Pancreas (tissue), 10 donors: ENCODE measurements at places on chromosomes 1 and 21.

DNA sequence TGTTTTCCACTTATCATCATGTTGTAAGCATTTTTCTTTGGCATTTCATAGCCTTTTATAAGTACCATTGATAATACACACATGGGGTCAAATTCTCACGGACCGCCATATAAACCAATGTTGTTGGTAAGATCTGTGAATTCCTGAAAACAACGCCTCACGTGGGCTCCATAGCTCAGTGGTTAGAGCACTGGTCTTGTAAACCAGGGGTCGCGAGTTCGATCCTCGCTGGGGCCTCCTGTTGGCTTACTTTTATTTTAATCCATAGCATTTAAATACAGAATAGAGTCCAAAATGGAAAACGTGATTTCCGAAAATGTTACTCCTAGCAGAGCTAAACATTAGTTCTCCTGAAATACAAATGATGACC lies 83.1 kb downstream of the HHIPL2 start:
- no peaks in the 10 kb centered on the region for H3K27me3 ChIP-seq
- peaks cover 10% of the 10 kb centered on the region for H3K4me1 ChIP-seq
- peak overlapping the region; percentile 71 for H3K27ac ChIP-seq
- H3K4me3 ChIP-seq, result peak overlapping the region; percentile 36

DNA sequence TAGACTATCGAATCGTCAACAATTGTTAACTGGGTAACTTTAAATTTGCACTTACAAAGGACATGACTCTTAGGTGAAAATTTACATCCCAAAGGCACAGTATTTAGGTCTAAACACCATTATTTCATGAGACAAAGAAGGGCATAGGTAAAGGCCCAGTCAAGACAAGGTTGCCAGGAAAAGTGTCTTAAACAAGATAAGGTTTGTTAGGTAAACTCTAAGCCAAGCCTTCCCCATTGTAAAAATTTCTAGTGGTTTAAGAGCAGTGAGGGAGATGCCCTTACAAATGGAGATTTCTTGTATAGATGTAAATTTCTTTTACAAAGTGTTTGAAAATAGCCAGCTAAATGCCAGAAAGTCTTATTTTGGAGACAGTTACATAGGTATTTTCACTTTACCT lies 36.9 kb upstream of the FNBP1L start:
- H3K27me3 ChIP-seq, result no peaks in the 10 kb centered on the region
- H3K27ac ChIP-seq, result no peak overlapping the region
- no peak for DNase-seq
- no peaks in the 10 kb centered on the region for H3K4me1 ChIP-seq

DNA sequence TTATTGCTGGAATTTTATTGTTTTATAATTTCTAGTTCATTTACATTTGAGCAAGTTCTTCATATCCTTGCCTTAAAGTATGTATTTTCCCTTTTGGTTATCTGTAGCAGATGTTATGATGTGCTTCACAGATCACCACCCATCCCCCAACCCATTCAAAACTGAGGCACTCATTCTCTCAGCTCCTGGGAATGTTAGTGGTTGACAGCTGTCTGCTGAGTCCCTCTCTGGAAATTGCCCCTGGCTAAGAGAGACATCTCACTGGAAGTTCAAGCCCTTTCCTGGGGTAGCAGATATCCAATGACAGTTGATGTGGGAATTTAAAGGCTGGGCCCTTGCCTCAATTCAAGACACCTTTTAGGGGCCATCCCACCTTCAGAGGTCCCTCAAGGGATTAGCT lies 4.3 kb upstream of the DPYD start:
- H3K4me3 ChIP-seq, result no peak overlapping the region
- no peaks in the 10 kb centered on the region for H3K4me1 ChIP-seq
- DNase-seq, result no peak
- no peaks in the 10 kb centered on the region for H3K36me3 ChIP-seq

DNA sequence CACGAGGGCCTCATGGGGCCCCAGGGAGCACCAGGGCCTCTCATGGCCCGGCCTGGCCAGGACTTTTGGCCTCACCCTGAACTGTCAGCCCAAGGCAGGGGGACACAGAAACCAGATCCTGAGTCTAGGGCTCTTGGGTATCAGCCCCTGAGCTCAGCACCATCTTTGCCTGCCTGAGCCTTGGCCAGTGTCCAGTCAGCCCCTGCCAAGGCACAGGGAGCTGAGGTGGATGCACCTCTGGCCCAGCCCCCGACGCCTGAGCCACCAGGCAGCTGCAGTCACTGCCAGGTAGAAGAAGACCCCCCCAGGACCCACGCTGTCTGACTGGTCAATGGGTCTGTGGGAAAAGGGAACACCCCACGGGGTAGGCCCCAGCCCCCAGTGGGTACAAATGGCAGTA lies 25.3 kb downstream of the CDCA8 start:
- DNase-seq, result no peak
- H3K4me1 ChIP-seq, result no peaks in the 10 kb centered on the region

DNA sequence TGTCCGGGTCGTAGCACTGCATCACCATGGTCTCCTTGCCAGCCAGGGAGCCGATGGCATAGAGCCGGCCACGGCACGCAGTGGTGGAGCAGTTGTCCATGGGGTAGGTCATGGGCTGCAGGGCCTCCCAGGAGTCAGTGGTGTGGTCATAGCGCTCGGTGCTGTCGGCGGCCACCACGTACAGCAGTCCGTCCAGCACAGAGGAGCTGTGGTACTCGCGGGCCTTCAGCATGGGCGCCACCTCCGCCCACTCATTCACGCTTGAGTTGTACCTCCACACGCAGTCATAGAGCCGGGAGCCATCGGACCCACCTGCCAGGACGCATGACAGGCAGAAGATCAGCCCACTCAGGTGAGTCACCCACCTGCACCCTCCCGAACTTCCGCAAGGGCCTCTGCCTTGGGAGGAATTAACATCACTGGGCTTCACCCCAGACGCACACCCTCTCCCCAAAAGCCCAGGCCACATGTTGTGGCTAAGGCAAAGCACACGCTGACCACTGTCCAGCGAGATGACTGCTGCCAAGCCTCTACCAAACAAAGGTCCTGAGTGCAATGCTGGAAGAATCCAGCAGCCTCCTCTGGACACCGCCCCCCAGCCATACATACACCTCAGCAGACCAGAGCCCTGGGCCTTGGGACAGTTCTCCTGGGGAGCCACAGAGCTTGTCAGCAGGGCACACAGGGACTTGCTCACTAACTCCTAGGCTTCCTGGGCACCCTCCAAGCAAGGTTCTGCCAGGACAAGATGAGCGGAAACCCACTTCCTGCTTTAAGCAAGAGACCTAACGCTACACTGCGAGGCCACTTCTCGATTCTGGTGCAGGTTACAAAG lies 3.3 kb downstream of the KLHL21 start:
- H3K4me3 ChIP-seq, result peak overlapping the region; percentile 63
- DNase-seq, result peak; percentile 79
- peaks cover 8% of the 10 kb centered on the region for H3K4me1 ChIP-seq
- H3K27ac ChIP-seq, result peak overlapping the region; percentile 94
- H3K27me3 ChIP-seq, result no peaks in the 10 kb centered on the region

GRCh38 chr1:13766592-13767564 lies 66.9 kb downstream of the PRDM2 start:
- peaks cover 11% of the 10 kb centered on the region for H3K4me1 ChIP-seq
- no peak for DNase-seq
- no peaks in the 10 kb centered on the region for H3K36me3 ChIP-seq

DNA sequence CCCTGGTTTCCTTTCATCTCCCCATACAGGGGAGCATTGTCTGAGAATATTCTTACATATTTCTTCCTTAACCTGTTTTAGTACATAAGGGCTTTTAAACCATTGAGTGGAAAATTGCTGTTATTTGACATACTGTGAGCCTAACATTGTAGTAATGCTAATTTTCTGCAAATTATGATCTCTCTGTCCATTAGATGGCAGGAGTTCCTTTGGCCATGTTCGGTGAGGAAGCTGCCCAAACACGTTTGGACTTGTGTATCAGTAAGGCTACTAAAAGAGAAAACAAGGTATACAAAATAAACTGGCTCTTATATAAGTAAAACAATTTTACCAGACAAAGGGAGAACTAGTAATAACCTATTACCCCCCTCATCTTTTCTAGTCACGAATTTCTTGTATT lies 29.2 kb downstream of the CDC7 start:
- H3K4me3 ChIP-seq, result no peak overlapping the region
- DNase-seq, result no peak
- H3K4me1 ChIP-seq, result no peaks in the 10 kb centered on the region

DNA sequence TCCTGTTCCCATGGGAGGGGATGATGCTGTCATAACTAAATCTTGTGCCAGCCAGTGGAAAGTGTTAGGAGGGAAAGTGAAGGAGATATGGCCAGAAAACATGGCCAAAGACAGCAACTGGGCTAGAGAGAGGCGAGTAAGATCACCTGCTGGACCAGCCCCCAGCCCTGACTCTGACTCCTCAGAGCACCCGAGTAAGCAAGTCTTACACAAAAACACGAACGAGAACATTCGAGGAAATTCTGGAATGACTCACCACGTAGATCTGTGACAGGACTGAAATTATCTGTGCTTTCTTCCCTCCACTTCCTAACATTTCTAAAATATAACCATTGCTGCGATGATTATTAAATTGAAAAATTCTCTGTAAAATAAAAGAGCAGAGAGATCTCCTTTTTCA lies 9.2 kb downstream of the ZNF496 start:
- no peaks in the 10 kb centered on the region for H3K36me3 ChIP-seq
- no peak overlapping the region for H3K4me3 ChIP-seq
- DNase-seq, result no peak
- no peak overlapping the region for H3K27ac ChIP-seq
- H3K4me1 ChIP-seq, result no peaks in the 10 kb centered on the region

DNA sequence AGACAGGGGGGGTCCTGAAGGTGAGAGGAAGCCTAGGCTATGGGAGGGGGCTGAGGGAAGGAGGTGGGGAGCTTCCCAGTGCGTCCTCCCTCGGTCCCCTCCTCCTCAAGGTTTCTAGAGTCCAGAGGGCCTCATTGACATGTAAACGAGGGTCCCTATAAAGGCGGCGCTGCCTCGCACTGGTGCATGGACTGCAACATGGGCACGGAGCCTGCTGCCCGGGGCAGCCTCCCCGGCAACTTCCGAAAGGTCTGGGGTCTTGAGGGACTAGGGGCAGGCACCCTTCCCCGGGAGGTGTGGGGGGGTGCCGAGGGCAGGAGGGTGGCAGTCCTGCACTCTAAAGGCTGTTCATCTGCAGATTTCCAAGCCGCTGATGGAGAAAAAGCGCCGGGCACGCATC lies at the start of gene HES3:
TSS of gene HES3 (plus strand) at position 187 of the 400 bp plus-strand sequence. CDS start at position 374, 187 bp downstream.
- H3K4me1 ChIP-seq, result no peaks in the 10 kb centered on the region
- no peaks in the 10 kb centered on the region for H3K27me3 ChIP-seq
- H3K4me3 ChIP-seq, result no peak within 1 kb of the TSS

DNA sequence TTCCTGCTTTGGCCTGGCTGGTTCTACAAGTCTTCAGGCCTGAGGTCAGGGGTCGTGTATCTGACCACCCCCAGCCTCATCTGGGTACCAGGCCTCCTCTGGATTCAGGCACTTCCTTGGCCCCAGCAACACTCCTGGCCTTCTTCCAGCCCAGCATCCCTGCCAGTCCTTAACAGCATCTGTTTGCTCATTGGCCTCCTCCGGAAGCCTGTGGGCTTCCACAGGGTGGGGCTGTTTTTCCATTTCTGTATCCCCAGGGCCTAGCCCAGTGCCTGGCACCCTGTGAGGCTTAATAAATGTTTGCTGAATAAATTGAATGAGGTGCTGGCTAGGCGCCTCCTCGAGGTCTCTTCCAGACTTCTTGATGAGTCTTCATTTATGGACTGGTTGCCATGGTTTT lies 21.5 kb upstream of the GPR37L1 start:
- no peak overlapping the region for H3K4me3 ChIP-seq
- DNase-seq, result no peak
- peaks cover 8% of the 10 kb centered on the region for H3K4me1 ChIP-seq
- H3K36me3 ChIP-seq, result no peaks in the 10 kb centered on the region

- no peak overlapping the region for H3K27ac ChIP-seq
- DNase-seq, result no peak
- no peaks in the 10 kb centered on the region for H3K36me3 ChIP-seq
- no peaks in the 10 kb centered on the region for H3K27me3 ChIP-seq
- peaks cover 1% of the 10 kb centered on the region for H3K4me1 ChIP-seq
Observed at GRCh38 chr1:201643835-201644104, 104.8 kb downstream of the NAV1 start.

DNA sequence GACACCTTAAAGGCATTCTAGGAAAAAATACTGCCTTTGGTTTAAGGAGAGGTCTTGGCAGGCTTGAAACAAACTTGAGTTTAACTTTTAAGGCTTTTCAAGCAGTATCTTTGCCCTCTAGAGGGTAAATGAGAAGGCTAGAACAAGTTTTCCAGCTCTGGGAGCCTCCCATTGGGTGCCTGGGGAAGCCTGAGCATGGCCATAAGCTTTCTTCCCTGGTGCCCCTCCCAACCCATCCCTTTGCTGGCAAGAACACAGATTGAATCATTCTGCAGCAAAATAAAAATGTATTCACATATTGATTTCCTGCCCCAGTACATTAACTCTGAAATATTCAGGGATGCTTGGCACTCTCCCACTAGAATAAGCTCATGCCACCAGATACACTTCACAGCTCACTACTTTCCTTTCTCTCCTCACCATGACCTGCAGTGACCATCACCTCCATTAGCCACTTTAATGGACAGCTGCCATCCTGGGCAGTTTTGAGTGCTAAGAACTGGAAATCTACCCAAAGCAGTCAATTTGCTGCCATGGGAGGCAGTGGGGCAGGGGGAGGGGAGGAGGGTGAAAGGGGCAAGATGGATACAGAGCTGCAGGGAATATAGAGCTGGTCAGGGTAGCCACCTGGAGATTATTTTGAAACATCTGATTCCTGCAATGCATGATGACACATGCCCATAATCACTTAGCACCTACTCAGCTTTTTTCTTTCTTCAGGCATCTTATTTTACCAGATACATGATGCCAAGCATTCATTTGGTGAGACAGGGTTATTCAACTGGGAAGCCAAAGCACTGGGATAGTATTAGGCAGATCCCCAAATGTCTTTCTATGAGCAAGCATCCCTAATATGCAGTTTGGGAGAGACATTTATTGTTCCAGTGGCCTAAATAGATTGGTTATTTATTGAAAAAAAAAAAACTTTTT lies 140.6 kb downstream of the SYT2 start:
- H3K27ac ChIP-seq, result no peak overlapping the region
- H3K4me3 ChIP-seq, result no peak overlapping the region
- no peaks in the 10 kb centered on the region for H3K36me3 ChIP-seq
- H3K27me3 ChIP-seq, result no peaks in the 10 kb centered on the region

DNA sequence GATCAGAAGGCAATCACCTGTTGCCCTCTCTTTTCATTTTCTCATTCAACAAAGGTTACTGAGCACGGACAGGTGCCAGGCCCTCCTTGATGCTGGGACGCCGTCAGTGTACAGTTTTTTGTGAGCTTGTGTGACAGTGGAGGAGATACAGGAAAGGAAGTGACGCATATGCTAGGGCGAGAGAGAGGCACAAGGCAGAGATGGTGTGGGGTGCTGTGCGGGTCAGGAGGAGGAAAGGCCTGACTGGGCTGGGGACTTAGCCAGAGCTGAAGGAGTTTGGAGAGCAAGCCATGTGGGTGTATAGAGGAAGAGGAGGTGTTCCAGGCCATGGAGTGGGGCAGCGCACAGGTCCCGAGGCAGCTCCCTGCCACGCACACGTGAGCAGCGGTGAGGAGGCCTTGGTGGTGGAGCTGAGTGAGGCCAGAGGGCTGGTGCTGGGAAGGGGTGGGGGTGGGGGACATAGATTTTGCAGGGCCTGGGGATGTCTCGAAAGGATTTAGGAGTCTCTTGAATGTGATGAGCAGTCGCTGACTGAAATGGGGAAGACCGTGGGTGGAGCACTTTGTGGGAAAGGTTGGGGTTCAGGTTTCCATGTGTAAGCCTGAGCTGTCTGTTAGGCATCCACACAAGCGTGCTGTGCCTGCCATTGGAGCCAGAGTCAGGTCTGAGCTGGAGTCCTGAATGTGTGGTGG lies 46.0 kb downstream of the TRAPPC10 start:
- H3K4me1 ChIP-seq, result no peaks in the 10 kb centered on the region
- no peak overlapping the region for H3K4me3 ChIP-seq
